Activated naive CD8-positive, alpha-beta T cell treated with anti-CD3 and anti-CD28 coated beads for 36 hours (primary cell): ENCODE measurements at places on chromosomes 12 and 14. TPM values are rescaled to one million over a fixed set of nuclear protein-coding genes. Genes with fewer than 3 reads are reported as not detected.

DNA sequence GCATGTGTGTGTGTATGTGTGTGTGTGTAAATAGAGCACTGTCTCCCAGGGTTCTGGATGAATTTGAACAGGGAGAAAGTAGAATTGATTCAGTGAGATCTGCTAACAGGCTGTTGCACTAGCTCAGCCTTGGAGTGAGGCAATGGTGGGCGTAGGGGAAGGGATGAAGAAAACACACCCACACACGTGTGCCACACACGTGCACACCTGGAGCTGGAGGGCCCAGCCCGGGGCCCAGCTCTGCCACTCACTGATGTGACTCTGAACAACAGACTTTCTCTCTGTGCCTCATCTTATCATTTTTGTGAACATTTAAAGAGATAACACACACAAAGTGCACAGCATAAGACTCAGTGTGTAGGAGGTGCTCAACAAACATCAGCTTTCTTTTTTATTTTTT is 4.2 kb downstream of the ACACB start:
- H3K36me3 ChIP-seq = no peaks in the 10 kb centered on the region
- H3K4me1 ChIP-seq = peaks cover 3% of the 10 kb centered on the region
- H3K27me3 ChIP-seq = no peaks in the 10 kb centered on the region
- DNase-seq = no peak

DNA sequence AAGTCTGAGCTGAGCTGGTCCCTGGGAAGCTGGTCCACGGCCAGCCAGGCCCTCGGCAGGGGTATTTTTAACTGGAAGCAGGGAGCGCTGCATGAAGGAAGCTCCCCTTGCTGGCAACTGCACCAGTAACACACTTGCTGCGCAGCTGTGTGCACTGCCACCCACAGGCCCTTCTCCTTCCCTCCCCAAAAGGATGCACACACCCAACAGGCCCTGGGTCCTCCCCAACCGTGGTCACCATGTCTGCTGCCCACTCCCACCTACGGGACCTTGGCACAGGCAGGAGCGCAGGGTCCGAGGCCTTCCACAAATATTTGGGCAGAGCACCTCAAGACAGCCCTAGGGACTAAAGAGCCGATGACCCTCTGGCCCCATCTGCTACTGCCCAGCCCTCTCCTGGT is 157.0 kb upstream of the PRMT8 start:
- peaks cover 4% of the 10 kb centered on the region for H3K27me3 ChIP-seq
- no peak overlapping the region for H3K27ac ChIP-seq
- H3K4me1 ChIP-seq = no peaks in the 10 kb centered on the region

GRCh38 chr12:10179776-10180181 is 947 bp downstream of the TMEM52B start:
- no peaks in the 10 kb centered on the region for H3K36me3 ChIP-seq
- H3K4me3 ChIP-seq = no peak overlapping the region
- peaks cover 4% of the 10 kb centered on the region for H3K4me1 ChIP-seq

Gene FSCB
- not detected for total RNA-seq

Gene C1S
- 0.47 TPM for total RNA-seq

Gene PLXNC1
- 4.7 TPM for total RNA-seq
